Muscle of arm (tissue), 14 donors: ENCODE measurements at places on chromosomes 5 and 9. TPM values are rescaled to one million over a fixed set of nuclear protein-coding genes. Genes with fewer than 3 reads are reported as not detected.
A peak's percentile ranks its signal among the peaks of the same experiment; 100 is the strongest.

Gene GCNT4
- 0.07 TPM for polyA plus RNA-seq

Gene CMYA5
- polyA plus RNA-seq = 224 TPM

Gene MAMDC2
- 8.6 TPM for polyA plus RNA-seq

Gene IL7R
- 1.7 TPM for polyA plus RNA-seq

Gene HK3
- 0.45 TPM for polyA plus RNA-seq

Gene SPATA6L
- 0.85 TPM for polyA plus RNA-seq

Gene PFN3
- polyA plus RNA-seq = not detected

Gene OR1J2
- not detected for polyA plus RNA-seq

DNA sequence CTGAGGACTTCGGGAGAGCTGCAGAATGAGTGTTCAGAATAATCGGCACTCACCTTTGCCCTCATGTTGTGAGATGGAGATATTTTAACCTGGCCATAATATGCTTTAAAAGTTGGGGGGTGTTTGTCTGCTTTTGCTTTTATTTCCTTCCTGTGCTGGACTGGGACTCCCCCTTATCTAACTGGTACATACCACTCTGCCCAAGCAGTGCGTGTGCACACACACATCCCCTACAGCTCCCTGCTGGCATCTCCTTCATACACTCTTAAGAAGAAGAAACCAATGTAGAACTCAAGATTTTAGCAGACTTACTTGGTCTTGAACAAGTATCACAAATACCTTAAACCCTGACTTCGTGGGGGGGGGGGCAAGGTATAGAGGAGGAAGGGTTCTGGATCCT is 146.2 kb upstream of the DMRT1 start:
- DNase-seq = no peak

- no peak for DNase-seq
Observed at GRCh38 chr9:135375001-135375400, 104.6 kb upstream of the PPP1R26 start.

- no peak for DNase-seq
Observed at GRCh38 chr9:18614116-18614515, 140.2 kb downstream of the ADAMTSL1 start.

GRCh38 chr9:111198936-111199335 is 131.1 kb downstream of the OR2K2 start:
- no peak for DNase-seq

GRCh38 chr9:94881940-94882339 is 155.4 kb downstream of the AOPEP start:
- no peak for DNase-seq

GRCh38 chr5:97544678-97545077 is 361.6 kb upstream of the RIOK2 start:
- peak; percentile 31 for DNase-seq

DNA sequence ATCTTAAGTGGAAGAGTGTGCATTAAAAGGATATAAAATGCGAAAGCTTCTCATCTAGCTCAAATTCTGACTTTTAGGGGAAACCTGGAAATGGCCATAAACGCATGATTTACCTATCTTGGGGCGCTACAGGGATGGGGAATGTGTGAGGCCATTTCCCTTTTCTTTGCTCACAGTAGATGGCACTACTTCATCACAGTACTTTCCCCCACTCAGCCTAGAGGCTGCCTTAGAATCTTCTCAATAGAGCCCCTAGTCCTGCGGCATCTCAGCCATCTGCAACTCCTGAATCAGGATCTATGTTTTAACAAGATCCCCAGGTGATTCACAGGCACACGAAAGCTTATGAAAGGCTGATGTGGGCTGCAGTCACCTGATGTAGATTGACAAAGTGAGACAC is 110.8 kb downstream of the LHFPL2 start:
- DNase-seq = peak; percentile 62
